Spleen (tissue), 13 donors: ENCODE measurements at places on chromosomes 5 and 9. TPM values are rescaled to one million over a fixed set of nuclear protein-coding genes. Genes with fewer than 3 reads are reported as not detected.

DNA sequence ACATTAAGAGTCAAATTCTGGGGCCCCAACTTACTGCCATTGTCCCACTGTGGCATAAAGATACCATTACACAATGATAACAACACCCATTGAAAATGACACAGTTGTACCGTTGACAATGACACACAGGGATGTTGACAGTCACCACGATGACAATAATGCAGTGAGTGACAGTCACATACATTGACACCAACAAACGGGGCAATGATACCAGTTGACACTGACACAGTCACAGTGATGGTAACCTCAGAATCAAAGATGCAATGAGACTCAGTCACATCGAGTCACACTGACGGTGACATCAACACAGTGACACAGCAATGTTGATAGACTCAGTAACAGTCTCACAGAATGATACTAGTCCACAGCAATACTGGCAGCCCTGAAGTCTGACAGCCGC is 16.9 kb downstream of the CNTFR start:
- no peak for DNase-seq

EIF4E1B gene
- not detected for total RNA-seq

SLC6A19 gene
- total RNA-seq = not detected

NUTM2G gene
- total RNA-seq = not detected

KCNV2 gene
- total RNA-seq = not detected

GRCh38 chr5:163503106-163504078 is 2.0 kb upstream of the MAT2B start:
- peak; percentile 75 for DNase-seq

GRCh38 chr5:141510850-141511601 is 22.1 kb downstream of the PCDHGC5 start:
- DNase-seq = no peak

- DNase-seq = no peak
Measured at GRCh38 chr9:13146840-13147239, 132.7 kb downstream of the MPDZ start.

- peak; percentile 54 for DNase-seq
Measured at GRCh38 chr5:101346447-101346846, 443.4 kb upstream of the ST8SIA4 start.

DNA sequence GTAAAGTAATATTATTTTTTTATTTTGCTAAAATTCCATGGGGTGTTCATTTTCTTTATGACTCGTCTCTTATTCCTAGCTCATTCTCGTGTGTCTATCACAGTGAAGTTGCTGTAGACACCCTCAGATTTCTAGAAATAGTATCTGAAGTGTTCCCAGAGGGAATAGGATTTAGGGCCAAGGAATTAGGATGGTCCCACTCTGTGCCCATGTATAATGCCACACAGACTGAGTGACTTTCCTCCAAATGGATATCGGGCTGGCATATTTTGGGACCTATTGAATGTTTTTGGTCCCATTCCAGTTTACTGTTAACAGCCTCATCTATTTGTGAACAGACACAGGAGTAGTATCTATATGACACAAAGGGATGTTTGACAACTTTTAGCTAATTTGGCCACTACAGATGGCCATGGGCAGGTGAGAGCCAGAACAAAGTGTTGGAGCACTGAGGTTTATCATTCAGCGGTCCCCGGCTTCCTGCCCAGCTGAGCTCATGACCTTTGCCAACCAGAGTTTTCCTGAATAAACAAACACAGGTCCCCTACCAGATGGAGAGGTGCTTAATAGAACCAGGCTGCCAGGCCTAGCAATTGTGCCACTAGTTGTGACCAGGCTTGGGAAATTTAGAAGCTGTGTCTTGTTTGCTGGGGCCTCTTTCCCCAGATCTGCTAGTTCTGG is 46.9 kb downstream of the MAP1B start:
- DNase-seq = no peak

- DNase-seq = no peak
Measured at GRCh38 chr5:1535646-1536045, 11.9 kb upstream of the LPCAT1 start.

GRCh38 chr5:147687118-147687517 is 95.4 kb downstream of the JAKMIP2 start:
- no peak for DNase-seq

DNA sequence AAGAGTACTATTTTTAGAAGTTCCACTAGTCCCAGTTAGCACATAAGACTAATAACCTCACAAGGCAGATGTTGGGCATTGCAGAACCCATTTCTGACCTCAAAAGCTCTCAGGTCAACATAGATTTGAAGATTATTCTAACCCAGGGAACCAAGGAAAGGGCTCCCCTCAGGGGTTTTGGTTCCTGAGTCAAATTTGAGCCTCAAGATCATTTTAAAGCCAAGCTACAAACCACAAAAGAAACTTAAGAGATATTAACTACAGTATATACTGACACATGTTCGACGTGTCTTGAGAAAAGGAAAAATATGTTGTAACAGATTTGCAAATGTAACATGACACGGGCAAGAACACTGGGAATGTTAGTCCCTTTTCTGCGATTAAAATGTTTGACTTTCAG is 88.6 kb downstream of the GNAQ start:
- DNase-seq = no peak

DNA sequence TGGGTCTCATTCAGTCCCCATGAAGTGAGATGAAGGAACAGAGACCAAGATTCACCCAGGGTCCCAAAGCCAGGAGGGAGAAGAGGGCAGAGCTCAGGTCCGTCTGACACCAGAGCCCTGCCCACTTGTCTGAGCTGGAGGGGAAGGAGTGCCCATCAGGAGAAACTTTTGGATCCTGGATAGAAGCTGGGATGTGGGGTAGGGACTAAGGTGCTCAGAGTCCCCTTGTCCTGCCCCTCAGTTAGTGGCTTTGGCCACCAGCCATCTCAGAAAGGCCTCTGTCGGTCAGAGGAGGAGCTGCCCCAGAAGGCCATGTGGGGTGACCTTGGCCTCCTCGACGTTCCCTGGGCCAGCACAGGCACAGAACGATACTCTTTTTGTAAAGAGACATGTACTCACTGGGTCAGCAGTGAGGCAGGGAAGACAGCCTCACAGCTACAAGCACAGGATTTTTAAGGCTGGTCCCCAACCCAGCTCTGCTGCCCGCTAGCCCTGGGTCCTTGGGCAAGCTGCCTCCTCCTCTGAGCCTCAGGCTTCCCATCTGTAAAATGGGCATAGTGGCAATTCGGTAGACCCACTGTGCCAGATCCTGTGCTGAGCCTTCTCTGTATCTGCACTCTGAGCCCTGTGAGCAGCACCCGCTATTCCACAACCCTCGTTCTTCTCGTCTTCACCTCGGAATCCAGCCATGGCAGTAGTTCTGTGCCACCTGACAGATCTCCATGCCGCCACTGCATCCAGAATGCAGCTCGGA is 49.4 kb downstream of the C9orf50 start:
- DNase-seq = no peak
